ENCODE measurements at places on chromosomes 4 and X. TPM values are rescaled to one million over a fixed set of nuclear protein-coding genes. Genes with fewer than 3 reads are reported as not detected.

Gene NDP
- 0.86 TPM for total RNA-seq

Gene NEIL3
- total RNA-seq: 0.16 TPM

Gene PCDH10
- total RNA-seq: 0.48 TPM

Gene ARX
- not detected for total RNA-seq

Gene SLC34A2
- total RNA-seq: 0.19 TPM

Gene TMEM31
- total RNA-seq: not detected

Gene CT45A1
- not detected for total RNA-seq

Measured in cardiac septum (tissue), 1 donor.